ENCODE measurements at places on chromosomes 12 and 14. TPM values are rescaled to one million over a fixed set of nuclear protein-coding genes. Genes with fewer than 3 reads are reported as not detected.

DNA sequence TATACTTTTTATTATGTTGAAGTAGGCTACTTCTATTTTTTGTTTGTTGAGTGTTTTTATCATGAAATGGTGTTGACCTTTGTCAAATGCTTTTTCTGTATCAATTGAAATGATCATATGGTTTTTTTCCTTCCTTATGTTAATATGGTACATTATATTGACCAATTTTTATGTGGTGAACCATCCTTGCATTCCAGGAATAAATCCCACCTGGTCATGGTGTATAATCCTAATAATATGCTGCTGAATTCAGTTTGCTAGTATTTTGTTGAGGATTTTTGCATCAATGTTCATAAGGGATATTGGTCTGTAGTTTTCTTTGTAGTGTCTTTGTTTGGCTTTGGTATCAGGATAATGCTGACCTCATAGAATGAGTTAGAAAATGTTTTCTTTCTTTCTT lies 10.4 kb downstream of the OR5AU1 start:
- no peak for DNase-seq

Gene SYT1
- 2.5 TPM for total RNA-seq

Gene FAR2
- 10.2 TPM for total RNA-seq

GRCh38 chr14:65195042-65195719 lies 92.9 kb upstream of the MAX start:
- no peak for DNase-seq

Gene WNT1
- not detected for total RNA-seq

- DNase-seq: no peak
Observed at GRCh38 chr14:81298911-81299310, 78.2 kb upstream of the GTF2A1 start.

DNA sequence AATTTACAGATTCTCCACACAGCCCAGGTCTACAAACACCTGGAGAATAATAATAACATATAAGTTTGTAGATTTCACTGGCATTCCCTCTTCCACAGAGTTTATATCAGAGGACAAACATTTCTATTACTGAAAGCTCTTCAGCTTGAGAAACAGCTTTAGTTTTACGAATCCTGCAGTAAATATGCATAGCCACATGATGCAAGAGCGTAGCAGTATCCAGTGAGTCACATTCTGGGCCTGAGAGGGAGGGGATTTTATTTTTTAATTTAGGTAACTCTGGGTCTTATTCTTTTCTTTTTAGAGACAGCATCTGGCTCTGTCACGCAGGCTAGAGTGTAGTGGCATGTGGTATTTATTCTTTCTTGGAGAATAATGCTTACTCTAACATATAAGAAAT lies 1002.8 kb downstream of the TRHDE start:
- no peak for DNase-seq

DNA sequence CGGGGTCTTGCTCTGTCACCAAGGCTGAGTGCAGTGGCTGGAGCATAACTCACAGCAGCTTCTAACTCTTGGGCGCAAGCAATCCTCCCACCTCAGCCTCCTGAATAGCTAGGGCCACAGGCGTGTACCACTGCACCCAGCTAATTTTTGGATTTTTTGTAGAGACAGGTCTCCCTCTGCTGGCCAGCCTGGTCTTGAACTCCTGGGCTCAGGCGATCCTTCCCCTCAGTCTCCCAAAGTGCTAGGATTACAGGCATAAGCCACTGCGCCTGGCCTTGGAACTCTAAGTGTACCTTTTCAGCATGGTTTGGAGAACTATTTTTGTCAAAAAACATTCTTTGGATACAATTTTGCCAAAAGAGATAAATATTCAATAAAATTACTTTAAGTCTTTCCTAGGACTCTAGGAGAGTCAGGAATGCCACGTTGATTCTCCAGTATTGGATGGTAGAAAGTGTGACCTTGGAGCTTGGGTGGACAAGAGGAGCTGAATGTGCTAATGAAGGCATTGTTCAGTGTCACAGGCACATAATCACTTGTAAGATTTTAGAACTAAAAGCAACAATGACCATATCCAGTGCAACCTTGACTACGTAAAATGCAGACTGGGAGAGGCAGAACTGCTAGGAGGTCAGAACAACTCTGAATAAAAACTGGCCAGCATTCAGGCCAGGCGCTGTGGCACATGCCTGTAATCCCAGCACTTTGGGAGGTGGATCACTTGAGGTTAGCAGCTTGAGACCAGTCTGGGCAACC lies 2.8 kb downstream of the SRSF9 start:
- peak; percentile 33 for DNase-seq

Gene NTF3
- 2.2 TPM for total RNA-seq

- DNase-seq: no peak
Observed at GRCh38 chr14:69979882-69980281, 100.7 kb downstream of the SMOC1 start.

GRCh38 chr14:21047378-21047781 lies 5.2 kb downstream of the RNASE7 start:
- DNase-seq: no peak

GRCh38 chr12:90299121-90299520 lies 590.5 kb upstream of the ATP2B1 start:
- peak; percentile 14 for DNase-seq

Gene CLEC2A
- total RNA-seq: not detected

GRCh38 chr12:61272441-61272840 lies 987.8 kb upstream of the USP15 start:
- DNase-seq: no peak

DNA sequence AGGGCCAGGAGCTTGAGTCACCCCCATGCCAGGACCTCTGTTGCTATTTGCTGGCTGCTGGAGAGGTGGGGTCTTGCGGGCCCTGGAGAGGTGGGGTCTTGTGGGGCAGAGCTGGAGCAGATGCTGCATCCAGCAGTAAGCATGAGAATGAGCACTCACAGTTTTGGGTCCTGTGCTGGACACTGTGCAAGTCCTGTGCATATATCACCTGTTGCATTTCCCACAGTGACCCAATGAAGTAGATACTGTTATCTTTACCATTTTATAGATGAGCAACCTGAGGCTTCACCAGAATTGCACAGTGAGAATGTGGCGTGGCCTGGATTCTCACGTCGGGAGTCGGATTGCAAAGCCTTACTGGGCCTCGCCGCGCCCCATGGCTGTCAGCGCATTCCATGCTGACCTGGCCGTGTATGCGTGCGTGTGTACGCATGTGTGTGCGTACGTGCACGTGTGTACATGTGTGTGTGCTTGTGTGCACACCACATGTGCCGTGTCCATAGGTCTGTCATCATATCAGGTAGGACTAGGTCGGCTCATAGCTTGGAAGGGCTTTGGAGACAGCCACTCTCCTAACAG lies 12.0 kb downstream of the COA8 start:
- no peak for DNase-seq

DNA sequence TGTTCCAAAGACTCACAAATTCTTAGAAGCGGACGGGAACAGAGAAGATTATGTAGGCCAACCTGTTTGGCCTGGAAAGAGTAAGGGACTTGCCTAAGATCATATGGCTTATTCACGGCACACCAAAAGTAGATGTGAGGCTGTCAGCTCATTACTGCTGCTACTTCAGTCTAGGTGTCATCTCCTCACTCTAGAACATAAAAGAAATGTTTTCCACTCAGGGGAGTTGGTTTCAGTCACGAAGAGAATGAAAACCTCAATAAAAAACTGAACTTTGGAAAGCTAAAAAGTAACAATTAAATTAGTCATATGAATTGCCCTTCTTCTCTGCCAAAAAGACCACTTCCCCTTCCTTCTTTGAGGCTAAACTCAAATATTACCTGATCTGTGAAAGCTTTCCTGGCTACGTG lies 658 bp upstream of the CEP128 start:
- no peak for DNase-seq

- DNase-seq: no peak
Observed at GRCh38 chr14:101553393-101553792, 7.9 kb upstream of the DIO3 start.

DNA sequence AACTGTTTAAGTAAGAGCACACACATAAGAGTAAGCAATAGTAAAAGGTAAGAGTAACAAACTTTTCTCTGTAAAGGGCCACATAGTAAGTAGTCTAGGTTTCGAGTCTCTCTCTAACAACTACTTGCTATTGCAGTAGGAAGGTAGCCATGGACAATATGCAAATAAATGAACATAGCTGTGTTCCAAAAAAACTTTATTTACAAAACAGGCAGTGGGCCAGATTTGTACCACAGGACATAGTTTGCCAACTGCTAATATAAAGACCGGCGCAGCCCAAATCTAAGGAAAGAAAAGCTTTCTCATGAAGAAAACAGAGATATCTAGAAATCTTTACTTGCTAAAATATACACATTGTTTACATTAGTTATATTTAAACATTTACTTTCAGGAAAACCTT lies 239.0 kb upstream of the EGLN3 start:
- no peak for DNase-seq

DNA sequence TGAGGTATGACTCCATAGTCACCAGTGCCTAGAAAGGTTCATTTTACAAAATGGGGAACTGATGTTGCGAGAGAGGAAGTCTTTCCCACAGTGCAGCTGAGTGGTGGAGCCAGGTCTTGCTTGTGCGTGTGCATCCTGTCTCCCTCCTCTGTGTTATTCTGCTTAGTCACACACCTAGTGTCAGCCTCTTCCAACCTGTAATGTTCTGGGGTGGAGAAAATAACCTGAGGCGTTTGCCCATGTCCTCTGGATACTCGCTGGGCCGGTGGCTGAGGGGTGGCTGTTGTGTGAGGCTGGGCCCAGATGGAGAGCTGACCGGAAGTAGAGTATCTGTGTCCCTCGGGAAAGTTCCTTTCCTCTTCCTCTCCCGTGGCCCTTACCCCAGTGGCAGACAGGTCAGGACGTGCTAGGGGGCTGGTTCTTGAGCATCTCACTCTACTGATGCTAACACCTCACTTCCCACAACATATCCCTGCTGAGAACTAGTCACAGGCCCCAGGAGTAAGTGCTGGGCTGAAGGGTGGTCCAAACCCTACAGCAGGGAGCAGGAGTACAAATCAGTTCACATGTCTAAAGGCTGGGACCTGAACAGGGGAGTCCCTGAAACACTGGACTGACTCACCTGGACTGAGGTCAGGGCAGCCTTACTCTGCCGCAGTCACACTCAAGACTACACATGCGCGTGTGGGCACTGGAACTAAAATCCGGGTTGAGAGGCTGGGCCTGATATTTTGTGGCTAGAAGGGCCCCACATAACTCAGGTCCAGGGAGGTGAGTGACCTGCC lies 7.0 kb downstream of the MLF2 start:
- DNase-seq: peak; percentile 33

Gene TCTN1
- 24.9 TPM for total RNA-seq

Gene MYF5
- total RNA-seq: 31.1 TPM

Gene RGS6
- 3.7 TPM for total RNA-seq

Gene ADAMTS20
- total RNA-seq: 0.09 TPM

DNA sequence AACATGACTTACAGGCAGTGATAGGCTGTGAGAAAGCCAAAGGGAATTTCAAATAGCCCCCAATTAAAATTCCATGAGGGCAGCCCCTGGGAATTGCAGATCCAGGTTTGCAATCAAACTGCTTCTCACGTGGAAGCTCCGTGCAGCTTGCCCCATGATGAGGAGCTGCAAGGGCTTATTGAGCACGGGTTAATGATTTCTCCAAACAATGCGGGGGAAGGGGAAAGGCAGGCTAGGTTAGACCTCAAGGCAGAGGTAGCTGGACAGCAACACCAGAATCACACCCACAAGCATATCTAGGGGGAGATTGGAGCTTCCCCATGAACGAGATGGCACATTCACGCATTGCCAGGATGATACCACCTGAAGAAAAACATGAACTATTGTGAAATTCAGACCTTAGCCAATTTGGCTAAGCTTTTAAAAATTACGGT lies 5.0 kb upstream of the DUSP6 start:
- DNase-seq: no peak

DNA sequence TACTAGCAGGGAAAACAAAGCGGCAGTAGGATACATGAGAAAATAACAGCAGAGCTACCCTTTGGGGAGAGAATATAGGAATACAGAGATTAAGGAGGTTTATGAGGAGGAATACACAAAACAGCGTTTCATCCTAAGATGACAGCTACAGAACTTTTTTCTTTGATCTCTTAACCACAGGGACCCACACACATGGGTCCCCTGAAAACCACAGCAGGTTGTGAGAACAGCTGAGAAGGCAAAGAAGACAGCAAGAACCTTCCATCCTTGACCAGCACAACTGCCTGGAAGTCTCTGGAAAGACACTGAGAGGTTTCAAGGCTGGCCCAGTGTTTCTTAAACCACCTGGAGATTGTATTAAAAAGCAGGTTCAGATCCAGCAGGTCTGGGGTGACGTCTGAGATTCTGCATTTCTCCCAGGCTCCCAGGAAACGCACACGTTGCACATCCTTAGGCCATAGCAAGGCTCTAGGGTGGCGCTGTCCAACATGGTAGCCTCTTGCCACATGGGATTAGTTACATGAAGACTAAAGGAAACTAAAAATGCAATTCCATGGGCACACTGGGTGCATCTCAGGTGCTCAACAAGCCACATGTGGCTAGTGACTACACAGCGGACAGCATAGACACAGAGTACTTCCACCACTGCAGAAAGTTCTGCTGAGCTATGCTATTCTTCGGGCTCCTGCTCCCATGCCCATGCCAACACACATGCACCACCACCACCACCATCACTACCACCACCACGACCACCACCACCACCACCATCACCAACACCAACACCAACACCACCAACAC lies 92.3 kb downstream of the FOXN3 start:
- DNase-seq: no peak

Gene ADAM20
- 0.80 TPM for total RNA-seq

Gene ALG10
- 5.1 TPM for total RNA-seq

- DNase-seq: peak; percentile 73
Observed at GRCh38 chr14:68955164-68955850, 23.8 kb downstream of the ACTN1 start.

DNA sequence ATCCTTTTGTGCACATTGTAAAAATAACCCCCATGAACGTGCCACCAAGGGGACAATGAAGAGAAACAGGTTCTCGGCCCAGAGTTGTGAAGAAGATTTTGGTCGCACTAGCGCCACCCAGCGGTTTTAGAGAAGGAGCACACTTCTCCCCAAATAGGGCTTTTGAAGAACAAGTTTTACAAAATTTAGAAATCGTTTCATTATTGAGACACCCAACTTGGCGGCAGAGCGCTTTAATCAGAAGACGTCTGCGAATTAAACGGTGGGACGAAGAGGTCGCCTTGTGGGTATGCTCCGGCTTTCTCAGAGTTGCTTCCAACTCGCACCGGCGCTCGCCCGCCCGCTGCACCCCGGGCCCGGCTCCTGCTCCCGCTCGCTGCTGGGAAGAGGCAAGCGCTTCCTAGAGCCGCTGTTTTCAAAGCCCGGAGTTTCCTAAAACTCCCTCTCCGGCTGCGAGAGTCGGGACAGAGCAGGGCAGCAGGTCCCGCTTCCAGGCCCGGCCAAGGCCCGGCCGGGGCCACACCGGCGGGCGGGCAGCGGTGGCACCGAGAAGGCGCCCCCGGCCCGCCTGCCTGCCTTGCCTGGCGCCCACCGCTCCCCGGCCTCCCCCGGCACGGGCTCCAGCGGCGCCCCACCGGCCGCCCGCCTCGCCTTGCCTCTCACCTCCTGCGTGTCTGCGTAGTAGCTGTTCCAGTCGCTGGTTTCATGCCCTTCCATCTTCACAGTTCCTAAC lies 645 bp downstream of the FOXA1 start:
- peak; percentile 85 for DNase-seq
